Esophagus mucosa (tissue), 1 donor: ENCODE measurements at places on chromosomes 5 and 9. TPM values are rescaled to one million over a fixed set of nuclear protein-coding genes. Genes with fewer than 3 reads are reported as not detected.
A peak's percentile ranks its signal among the peaks of the same experiment; 100 is the strongest.

- ATAC-seq, result no peak
These were observed 30.9 kb upstream of the CDK20 start for GRCh38 chr9:88005240-88005639.

IFNA21 gene
- not detected for total RNA-seq

GRCh38 chr5:116011046-116011445 lies 21.2 kb upstream of the ARL14EPL start:
- ATAC-seq, result no peak

GRCh38 chr9:70421272-70422180 lies 7.1 kb upstream of the KLF9 start:
- no peak for ATAC-seq

TSSK1B gene
- 0.48 TPM for total RNA-seq

GRCh38 chr9:91951944-91952520 lies 2.0 kb upstream of the ROR2 start:
- no peak for ATAC-seq

DNA sequence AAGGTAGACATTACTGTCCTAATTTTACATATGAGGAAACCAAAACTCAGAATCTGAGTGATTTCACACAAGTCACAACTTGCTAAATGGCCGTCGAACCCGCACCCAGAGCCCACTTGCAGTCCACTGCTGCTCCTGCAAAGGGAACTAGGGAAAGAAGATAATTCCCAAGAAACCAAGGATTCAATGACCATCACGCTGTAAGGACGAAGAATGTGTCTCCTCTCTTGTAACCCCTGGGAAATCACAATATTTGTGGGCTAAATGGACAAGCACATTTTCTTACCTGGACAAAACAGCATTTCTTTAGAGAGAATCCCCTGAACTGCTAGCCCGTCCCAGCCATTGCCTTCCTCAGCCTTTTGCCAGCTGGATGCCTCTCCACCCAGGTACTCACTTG lies 2.4 kb downstream of the RPS14 start:
- ATAC-seq, result no peak

GRCh38 chr5:77211691-77212047 lies 1.2 kb downstream of the PDE8B start:
- no peak for ATAC-seq

GRCh38 chr5:134095887-134096589 lies 18.4 kb upstream of the TCF7 start:
- no peak for ATAC-seq

- ATAC-seq, result peak; percentile 79
These were observed 87.7 kb downstream of the AUH start for GRCh38 chr9:91273853-91274552.

- no peak for ATAC-seq
These were observed 21.5 kb upstream of the RFK start for GRCh38 chr9:76415731-76416130.

- no peak for ATAC-seq
These were observed 39.4 kb upstream of the STARD4 start for GRCh38 chr5:111551569-111552275.

GARIN3 gene
- not detected for total RNA-seq

DNA sequence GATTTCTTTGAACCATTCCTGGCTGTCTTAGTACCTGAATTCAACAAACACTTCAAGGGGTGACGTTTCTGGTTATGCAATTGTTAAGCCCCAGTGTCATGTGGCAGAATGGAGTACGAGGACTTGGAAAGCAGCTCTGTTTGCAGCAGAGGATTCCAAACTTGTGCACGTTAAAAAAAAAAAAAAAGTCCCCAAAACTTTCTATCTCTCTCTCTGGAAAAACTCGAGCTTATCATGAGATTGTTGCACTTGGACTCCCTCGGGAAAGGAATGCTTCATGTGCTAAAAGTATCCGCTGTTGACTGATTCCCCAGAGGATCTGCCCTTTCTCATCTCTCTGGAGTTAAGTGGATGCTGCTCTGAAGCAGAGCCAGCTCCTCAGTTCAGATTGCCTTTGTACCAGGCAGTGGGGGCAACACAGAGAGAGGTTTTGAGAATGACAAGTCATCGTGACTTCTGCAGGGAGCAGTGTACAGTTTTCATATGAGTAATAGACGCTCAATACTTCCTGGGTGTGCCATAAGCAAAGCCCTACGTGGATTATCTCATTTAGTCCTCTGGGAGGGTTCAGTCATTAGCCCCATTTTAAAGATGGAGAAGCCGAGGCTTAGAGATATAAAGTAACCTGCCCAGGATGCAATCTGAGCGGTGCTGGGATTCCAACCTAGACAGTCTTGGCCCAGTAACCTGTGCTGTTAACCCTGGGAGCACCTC lies 28.1 kb downstream of the TMOD1 start:
- ATAC-seq, result peak; percentile 75

ADGRD2 gene
- 0.08 TPM for total RNA-seq

HIGD2A gene
- total RNA-seq, result 101 TPM

- ATAC-seq, result no peak
These were observed 11.0 kb downstream of the NAIF1 start for GRCh38 chr9:128056086-128056485.

OMD gene
- 0.40 TPM for total RNA-seq

- ATAC-seq, result peak; percentile 39
These were observed 2.6 kb upstream of the GPSM1 start for GRCh38 chr9:136324501-136325300.

TIMD4 gene
- 0.20 TPM for total RNA-seq

GRCh38 chr5:157259699-157260098 lies 6.2 kb upstream of the CYFIP2 start:
- no peak for ATAC-seq

GRCh38 chr5:437281-437771 lies 5.7 kb upstream of the EXOC3 start:
- no peak for ATAC-seq

DNA sequence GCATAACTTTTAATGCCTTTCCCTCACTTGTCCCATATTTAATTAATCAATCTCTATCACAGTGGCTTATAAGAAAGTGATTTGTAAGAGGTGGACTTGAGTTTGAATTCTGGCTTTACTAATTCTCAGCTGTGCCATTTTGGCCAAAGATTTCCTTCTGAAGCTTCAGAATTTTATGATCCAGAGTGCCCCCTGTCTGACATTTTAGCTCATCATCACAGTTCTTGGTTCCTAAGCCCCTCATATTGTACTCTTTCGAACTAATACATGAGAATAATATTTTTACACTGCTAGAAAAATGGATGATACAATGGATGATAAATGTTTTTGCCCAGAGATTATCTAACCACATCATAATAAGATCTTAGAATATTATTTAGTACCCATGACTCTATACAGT lies 1014.1 kb downstream of the PTPRD start:
- ATAC-seq, result no peak

GRCh38 chr9:123407217-123407851 lies 51.3 kb downstream of the CRB2 start:
- ATAC-seq, result peak; percentile 37

BAAT gene
- total RNA-seq, result 0.08 TPM

GRCh38 chr9:33246269-33246860 lies 6.4 kb downstream of the SPINK4 start:
- no peak for ATAC-seq

GRCh38 chr5:137283801-137284200 lies 215.3 kb downstream of the SPOCK1 start:
- no peak for ATAC-seq

GRCh38 chr5:139138809-139139208 lies 59.4 kb downstream of the SIL1 start:
- peak; percentile 78 for ATAC-seq

PCDHGA11 gene
- 1.9 TPM for total RNA-seq

- no peak for ATAC-seq
These were observed 50.7 kb upstream of the SLC25A51 start for GRCh38 chr9:37954581-37954981.

DNA sequence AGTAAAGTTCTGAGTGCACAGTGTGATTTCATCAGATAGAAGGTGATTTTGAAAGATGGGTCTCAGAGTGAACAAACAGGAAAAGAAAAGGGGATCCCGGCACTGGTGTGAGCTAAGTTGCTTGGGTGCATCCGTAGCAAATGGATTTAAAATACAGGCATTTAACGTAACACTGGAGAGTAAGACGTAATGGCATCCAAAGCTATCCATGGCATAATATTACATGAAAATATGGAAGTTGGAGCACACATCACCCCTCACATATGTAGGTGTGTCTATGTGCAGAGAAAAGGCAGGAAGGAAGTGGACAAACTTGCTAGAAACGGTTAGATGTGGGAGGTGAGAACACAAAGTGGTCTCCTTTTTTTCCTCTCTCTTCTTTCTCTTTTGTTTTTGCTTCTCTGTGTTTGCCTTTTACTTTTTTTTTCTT lies 38.2 kb upstream of the SEMA4D start:
- ATAC-seq, result no peak

S1PR3 gene
- 2.2 TPM for total RNA-seq

DNA sequence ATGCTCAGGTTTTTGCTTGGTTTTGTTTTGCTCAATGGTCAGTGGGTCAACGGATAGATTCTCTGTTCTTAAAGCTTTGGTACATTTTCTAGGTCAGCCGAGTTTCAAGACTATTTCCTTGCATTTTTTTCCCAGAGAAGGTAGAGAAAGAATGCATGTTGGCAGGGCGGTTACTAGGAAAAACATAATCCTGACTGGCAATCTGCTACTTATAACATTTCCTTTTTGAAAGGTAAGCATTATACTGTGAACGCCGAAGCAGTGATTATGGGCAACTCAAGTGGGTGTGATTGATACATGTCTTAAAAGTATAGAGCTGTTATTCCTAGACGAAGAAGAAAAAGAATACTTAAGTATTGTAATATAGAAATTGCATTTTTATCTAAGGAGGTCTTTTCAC lies 273.2 kb downstream of the MAST4 start:
- ATAC-seq, result no peak

- no peak for ATAC-seq
These were observed 34.7 kb downstream of the GABRP start for GRCh38 chr5:170818232-170818631.

DNA sequence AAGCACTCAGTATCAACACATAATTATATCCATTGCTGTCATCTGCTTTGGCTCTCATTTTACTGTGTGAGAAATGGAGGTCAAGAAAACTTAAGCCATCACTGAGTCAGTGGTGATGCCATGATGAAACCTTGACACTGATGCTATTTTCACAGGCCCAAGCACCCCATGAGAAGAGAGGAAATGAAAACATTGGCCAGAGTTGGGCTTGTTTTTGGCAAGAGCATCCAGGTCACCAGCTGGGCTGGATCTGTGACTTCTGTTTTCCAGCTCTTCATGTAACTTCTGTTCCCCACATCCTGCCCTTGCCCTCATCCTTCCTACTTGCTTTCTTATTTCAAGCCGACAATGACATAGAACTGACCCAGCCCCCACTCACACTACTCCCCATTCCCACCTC lies 10.0 kb downstream of the LCP2 start:
- ATAC-seq, result no peak

- ATAC-seq, result no peak
These were observed 31.2 kb upstream of the OTP start for GRCh38 chr5:77669677-77670076.

DNA sequence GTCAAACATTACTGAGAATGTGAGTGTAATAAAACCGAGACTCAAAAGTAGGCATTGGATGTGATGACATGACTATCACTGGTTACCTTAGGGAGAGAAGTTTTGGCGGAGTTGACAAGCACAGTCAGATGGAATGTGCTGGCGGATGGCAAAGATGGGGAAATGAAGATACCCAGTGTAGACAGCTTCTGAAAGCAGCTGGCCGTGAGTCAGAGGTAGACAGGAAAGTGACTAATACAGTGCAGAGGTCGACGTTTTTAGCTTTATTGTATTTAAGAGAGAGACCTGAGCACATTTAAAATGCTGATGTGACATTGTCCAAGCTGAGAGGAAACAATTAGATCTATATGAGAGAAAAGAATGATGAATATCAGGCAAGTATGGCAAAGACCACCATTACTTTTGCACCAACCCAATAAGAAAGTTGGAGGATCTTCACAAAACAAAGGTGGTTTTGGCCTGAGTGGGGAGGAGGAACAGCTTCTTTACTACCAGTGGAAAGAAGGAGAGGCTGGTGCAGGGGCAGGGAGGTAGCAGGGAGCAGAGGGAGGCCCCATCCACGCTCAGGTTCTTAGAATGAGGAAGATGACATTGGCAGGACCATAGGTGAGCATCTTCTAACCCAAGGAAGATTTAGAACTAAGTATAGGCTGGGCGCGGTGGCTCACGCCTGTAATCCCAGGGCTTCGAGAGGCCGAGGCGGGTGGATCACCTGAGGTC lies 36.7 kb upstream of the KCNIP1 start:
- peak; percentile 80 for ATAC-seq

DNA sequence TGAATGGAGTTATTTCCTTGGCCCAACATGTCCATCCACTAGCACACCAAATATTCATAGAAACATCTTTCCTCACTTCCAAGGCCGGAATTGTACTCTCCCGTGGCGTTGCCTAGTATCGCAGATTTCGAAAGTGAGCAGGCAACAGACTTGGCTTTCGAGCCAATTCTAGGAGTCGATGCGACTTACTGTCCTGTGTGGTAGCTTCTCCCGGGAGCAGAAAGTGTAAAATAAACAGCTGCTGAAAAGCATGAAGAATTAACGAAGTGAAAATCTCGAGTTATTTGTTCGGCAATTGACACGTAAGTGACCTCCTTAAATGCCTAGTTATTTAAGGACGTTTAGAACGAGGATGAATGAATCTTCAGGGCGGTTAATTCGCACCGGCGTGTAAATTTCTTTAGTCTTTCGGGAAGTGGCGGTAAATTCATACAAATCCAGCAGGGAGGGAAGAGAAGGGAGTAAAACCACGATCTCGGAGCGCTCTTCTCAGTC lies 449 bp upstream of the PCSK5 start:
- peak; percentile 18 for ATAC-seq

IRX4 gene
- total RNA-seq, result 10.3 TPM
